ENCODE measurements at places on chromosomes 11 and 22. TPM values are rescaled to one million over a fixed set of nuclear protein-coding genes. Genes with fewer than 3 reads are reported as not detected.

Gene EIF3L
- total RNA-seq, result 103 TPM

Gene OR10G8
- total RNA-seq, result not detected

Gene TMEM132A
- 1.0 TPM for total RNA-seq

Gene CASP5
- total RNA-seq, result 0.50 TPM

Gene GPR83
- total RNA-seq, result 0.05 TPM

Gene DTX4
- 10.6 TPM for total RNA-seq

Gene GRK3
- 6.5 TPM for total RNA-seq

Gene DENND5A
- total RNA-seq, result 45.8 TPM

Gene SESN3
- 46.6 TPM for total RNA-seq

DNA sequence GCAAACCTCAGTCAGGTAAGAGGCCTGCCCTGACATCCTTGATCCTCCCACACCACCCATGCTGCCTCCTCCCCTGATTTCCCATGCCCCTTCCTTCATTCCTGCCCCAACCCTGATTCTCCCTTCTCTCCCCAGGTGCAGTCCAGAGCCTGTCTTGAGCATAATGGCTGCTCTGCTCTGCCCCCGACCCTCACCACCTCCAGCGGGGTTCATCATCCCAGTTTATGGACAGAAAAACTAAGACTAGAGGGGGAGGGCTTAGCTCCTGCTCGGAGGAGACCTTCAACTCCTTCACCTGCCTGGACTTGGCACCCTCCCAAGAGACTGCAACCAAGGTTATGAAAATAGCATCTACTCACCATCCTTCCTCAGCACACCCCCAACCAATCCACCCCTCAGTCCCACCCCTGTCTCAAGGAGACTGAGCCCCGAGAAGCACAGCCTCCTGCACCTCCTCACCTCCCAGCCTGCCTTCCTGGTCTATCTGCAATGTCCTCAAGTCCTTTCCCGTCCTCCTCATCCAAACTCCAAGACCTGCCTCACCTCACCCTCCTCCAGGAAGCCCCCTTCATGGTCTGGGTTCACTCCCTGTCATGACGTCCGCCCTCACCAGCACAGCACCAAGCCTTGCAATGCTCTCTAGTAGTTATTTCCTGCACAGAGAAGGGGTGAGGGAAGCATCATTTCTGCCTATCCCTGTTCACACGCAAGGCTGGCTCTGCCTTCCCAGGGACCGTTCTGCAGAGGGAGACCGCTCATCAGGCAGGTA lies 103.1 kb downstream of the PDE2A start:
- no peaks in the 10 kb centered on the region for H3K4me1 ChIP-seq
- no peak for DNase-seq

GRCh38 chr11:120917559-120918239 lies 106.2 kb upstream of the TBCEL start:
- no peaks in the 10 kb centered on the region for H3K36me3 ChIP-seq
- no peaks in the 10 kb centered on the region for H3K4me1 ChIP-seq
- no peak for DNase-seq
- H3K4me3 ChIP-seq, result no peak overlapping the region
- no peaks in the 10 kb centered on the region for H3K27me3 ChIP-seq

DNA sequence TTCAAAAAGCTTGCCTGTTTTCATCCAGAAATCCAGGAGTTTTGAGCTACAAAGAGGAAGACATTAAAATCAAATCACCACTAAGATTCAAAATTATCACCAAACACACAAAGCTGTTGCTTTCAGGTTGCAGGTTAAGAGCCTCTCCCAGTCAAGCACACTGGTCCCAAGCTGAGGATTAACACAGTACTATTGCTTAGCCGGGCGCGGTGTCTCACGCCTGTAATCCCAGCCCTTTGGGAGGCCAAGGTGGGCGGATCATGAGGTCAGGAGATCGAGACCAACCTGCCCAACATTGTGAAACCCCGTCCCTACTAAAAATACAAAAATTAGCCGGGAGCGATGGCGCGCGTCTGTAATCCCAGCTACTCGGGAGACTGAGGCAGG lies 1165.1 kb downstream of the LRRC4C start:
- no peak overlapping the region for H3K27ac ChIP-seq
- no peak for DNase-seq
- H3K4me3 ChIP-seq, result no peak overlapping the region

GRCh38 chr11:66543263-66544107 lies 2.4 kb downstream of the ZDHHC24 start:
- H3K27ac ChIP-seq, result peak overlapping the region; percentile 33
- no peak overlapping the region for H3K4me3 ChIP-seq
- DNase-seq, result peak; percentile 62
- peaks cover 8% of the 10 kb centered on the region for H3K4me1 ChIP-seq
- H3K27me3 ChIP-seq, result no peaks in the 10 kb centered on the region
- H3K36me3 ChIP-seq, result peaks cover 4% of the 10 kb centered on the region

DNA sequence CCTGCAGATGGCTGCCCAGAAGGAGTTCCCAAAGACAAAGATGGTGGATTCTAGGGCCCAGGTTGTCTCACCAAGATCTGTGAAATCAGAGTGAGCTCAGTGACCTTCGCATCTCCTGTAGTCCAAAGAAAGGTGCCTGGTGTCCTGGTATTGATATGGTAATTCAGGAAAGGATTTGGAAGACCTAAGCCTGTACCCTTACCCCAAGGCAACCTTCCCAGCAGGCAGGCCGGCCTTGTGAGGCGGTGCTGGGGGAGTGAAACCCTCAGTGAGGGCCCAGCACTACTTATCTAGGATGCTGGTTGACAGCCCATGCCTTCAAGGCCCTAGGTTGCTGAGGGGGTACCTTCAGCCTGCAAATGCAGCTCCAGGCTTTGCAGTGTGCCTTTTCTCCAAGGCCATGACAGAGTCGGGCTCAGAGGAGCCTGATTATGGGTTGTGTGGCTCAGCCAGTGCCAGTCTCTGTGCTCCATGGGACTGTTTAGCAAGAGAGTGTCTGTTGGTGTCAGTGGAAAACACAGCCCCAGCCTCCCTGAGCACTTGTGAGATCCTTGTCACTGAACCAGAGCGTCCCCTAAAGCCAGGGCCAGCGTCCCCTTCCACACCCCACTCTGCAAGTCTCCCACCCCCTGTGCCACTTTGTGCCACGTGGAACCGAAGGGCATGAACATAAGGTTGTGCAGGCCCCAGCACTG lies 72.8 kb upstream of the MYOD1 start:
- DNase-seq, result no peak
- no peak overlapping the region for H3K27ac ChIP-seq
- H3K4me1 ChIP-seq, result no peaks in the 10 kb centered on the region
- no peaks in the 10 kb centered on the region for H3K36me3 ChIP-seq

DNA sequence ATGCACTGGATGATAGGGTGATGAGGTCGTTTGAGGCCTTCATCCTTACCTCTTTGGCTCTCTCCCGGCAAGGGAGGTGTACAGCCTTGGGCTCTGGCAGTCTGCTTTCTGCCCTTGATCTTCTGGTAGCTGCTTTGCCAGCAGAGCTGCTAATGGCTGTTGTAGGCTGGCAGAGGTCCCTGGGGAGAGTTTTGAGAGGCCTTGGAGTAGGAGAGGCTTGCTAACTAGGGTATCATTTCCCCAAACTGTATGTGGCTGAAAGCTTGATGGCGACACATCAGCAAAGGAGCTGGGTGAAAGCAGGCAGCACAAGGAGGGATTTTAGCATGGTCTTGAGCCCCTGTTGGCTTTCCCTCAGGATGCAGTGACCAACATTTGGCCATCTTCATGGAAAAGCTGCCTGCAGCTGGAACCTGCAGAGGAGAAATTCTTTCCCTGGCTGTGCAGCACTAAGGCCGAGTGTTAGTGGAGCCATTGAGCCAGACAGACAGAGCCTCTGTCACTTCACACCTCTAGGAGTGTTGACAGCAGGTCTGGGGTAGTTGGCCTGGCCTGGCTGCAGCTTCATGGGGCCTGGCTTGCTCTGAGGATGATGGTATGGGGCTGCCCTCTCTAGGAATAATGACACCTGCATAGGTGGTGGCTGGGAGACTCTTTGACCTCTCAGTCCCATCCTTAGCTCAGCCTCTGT lies 3.5 kb upstream of the AMPD3 start:
- peaks cover 4% of the 10 kb centered on the region for H3K4me1 ChIP-seq
- H3K4me3 ChIP-seq, result no peak overlapping the region
- no peaks in the 10 kb centered on the region for H3K27me3 ChIP-seq

GRCh38 chr11:66934950-66935779 lies 23.0 kb downstream of the PC start:
- no peaks in the 10 kb centered on the region for H3K36me3 ChIP-seq
- H3K4me1 ChIP-seq, result peaks cover 12% of the 10 kb centered on the region
- no peaks in the 10 kb centered on the region for H3K27me3 ChIP-seq

GRCh38 chr11:65590240-65590738 lies 5.3 kb downstream of the KCNK7 start:
- H3K36me3 ChIP-seq, result peaks cover 2% of the 10 kb centered on the region
- H3K27ac ChIP-seq, result no peak overlapping the region
- H3K4me3 ChIP-seq, result no peak overlapping the region
- H3K27me3 ChIP-seq, result no peaks in the 10 kb centered on the region
- peaks cover 7% of the 10 kb centered on the region for H3K4me1 ChIP-seq

DNA sequence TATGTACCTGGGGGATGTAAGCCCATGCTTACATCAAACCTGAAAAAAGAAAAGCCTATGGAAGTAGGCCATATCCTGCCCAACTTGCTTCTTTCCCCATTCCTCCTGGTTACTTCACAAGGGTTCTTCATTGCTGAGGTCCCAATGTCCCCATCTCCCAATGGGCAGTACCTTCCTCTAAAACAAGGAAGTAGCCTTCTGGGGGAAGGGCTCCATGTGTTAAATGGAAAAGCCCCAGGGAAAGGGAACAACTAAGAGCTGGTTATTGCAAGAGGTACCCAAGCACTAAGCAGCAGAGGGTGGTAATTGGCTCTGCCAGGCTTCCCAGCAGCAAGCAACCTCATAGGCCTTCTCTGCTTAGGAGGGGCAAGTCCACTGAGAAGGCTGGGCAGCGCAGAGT lies 11.3 kb downstream of the TMEM216 start:
- H3K27me3 ChIP-seq, result no peaks in the 10 kb centered on the region
- no peaks in the 10 kb centered on the region for H3K4me1 ChIP-seq
- H3K27ac ChIP-seq, result no peak overlapping the region
- no peak overlapping the region for H3K4me3 ChIP-seq
- peaks cover 46% of the 10 kb centered on the region for H3K36me3 ChIP-seq
- no peak for DNase-seq

DNA sequence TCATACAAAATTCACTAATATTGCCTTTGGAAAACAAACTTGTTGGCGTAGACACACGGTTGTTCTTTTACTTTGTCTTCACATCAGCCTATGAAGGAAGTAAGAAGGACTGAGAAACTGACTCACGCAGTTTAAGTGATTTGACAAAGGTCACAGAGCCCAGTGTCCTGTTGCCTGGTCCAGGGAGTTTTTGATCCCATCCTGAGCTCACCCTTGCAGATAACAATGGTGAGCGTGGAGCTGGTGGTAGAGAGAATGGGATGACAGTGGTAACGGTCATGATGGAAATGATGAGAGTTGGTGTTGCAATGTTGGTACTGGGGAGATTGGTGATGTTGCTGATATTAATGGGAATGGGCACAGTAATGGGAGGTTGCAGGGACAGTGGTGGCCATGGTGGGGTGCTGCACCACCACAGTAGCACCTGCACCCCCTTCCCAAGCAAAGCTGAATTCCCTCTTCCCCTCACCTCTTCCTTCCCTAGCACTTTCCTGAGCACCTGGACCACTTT lies 22.0 kb downstream of the CREB3L1 start:
- H3K4me1 ChIP-seq, result peaks cover 2% of the 10 kb centered on the region
- no peaks in the 10 kb centered on the region for H3K36me3 ChIP-seq
- H3K4me3 ChIP-seq, result no peak overlapping the region
- H3K27ac ChIP-seq, result no peak overlapping the region

DNA sequence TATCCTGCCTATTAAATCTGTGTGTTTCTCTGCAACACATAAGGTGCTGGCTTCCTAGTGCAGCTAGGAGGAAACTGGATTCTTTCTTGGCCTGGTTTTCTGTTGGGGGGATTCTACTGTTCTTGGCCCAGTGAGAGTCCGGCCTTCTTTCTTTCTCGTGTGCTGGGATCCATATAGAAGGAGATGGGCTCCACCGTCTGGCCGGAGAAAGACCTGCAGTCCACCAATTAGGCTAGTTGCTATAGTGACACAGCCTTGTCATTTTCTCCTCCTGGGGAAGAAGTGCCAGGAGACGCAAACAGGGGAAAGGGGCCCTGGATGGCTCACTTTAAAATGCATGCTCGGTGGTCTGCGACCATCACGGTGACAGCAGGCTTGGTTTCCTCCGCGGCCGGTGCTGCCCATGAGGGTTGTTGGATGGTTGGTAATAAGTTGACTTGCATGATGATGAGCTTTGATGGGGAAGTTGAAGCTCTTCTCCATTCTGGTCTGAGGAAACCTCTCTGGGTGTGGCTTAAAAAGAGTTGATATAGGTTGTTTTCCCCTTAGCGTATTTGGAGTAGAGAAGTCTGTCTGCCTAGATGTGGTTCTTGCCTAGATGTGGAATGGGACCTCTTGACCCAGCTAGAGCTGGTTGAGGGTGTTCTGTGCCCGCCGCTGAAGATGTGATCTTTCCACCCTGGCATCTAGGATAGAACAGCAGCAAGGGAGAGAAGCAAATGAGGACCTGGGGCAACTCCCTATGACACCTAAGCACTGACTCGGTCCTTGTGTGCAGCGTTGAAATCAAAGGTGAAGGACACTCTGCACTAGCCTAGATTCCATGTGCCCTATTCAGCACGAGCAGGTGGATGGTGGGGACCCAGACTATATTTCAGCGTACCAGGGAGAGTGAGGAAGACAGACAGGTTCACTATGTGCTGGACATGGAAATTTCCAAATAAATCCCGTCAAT lies 1335.0 kb downstream of the BRD1 start:
- peak; percentile 45 for DNase-seq
- H3K4me3 ChIP-seq, result no peak overlapping the region
- H3K4me1 ChIP-seq, result no peaks in the 10 kb centered on the region
- peaks cover 15% of the 10 kb centered on the region for H3K27me3 ChIP-seq

- no peak overlapping the region for H3K4me3 ChIP-seq
- DNase-seq, result no peak
- H3K27me3 ChIP-seq, result no peaks in the 10 kb centered on the region
- H3K27ac ChIP-seq, result no peak overlapping the region
- no peaks in the 10 kb centered on the region for H3K36me3 ChIP-seq
Measured at GRCh38 chr11:91100427-91100826, 877.6 kb upstream of the CHORDC1 start.

GRCh38 chr11:20493340-20493739 lies 105.8 kb downstream of the PRMT3 start:
- H3K4me3 ChIP-seq, result no peak overlapping the region
- no peak for DNase-seq
- no peaks in the 10 kb centered on the region for H3K36me3 ChIP-seq
- no peaks in the 10 kb centered on the region for H3K27me3 ChIP-seq
- H3K27ac ChIP-seq, result no peak overlapping the region

DNA sequence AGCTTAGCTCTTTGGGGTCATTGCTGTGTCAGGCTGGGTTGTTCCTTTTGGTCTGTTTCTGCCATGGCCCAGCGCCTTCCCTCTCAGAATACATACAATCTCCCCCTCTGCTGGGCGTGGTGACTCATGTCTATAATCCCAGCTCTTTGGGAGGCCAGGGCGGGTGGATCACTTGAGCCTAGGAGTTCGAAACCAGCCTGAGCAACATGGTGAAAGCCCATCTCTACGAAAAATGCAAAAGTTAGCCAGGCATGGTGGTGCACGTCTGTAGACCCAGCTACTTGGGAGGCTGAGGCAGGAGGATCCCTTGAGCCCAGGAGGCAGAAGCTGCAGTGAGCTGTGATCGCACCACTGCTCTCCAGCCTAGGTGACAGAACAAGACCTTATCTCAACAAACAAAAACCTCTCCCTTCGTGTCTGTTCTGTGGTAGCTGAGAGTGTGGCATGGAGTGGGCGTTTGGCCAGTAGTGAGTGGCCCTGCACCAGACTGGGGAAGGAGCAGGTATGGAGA lies 46.7 kb upstream of the RAB1B start:
- no peak for DNase-seq
- no peaks in the 10 kb centered on the region for H3K4me1 ChIP-seq
- peaks cover 9% of the 10 kb centered on the region for H3K36me3 ChIP-seq
- no peaks in the 10 kb centered on the region for H3K27me3 ChIP-seq
- H3K27ac ChIP-seq, result no peak overlapping the region
- no peak overlapping the region for H3K4me3 ChIP-seq
